Activated naive CD4-positive, alpha-beta T cell (primary cell): ENCODE measurements at places on chromosomes 5 and 9.

DNA sequence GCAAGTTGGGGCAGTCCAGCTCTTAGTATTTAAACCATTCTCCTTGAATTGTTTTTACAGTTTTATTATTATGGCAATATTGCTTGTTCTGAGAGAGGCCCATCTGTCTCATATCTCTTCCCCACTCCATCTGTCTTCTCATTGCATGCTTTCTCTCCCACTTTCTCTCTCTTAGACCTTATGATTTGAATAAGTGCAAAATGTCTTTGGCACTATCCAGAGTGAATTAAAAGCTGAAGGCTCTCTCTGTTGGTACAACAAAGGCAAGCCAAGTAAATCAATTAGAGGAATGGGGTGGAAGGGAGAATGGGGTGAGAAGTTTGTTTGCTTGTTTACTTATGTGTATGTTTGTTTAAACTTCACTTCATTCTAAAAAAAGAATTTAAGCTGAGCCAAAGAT lies 195.3 kb upstream of the RFX3 start:
- no peak for DNase-seq

DNA sequence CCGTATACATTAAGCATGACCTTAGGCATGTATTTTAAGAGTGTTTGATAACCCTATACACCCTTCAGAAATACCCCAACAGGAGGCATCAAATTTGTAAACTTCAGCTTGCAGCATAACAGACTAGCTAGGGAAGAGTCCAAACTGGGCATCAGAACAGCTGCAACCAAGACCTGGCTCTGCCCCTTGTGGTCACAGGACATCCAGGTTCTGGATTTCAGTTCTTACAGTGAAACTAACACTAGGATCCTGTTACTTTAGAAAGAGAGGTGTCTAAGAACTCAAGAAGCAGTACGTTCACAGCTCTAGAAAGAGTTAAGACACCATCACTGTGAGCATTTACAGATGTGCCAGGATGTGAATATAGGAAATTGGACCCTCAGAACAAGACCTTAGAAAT lies 229.8 kb downstream of the BNC2 start:
- no peak for DNase-seq

GRCh38 chr9:35718721-35719511 lies 13.1 kb downstream of the TLN1 start:
- no peak for DNase-seq

GRCh38 chr5:89297066-89297465 lies 414.1 kb upstream of the MEF2C start:
- no peak for DNase-seq

GRCh38 chr9:29796291-29796952 lies 2223.1 kb upstream of the C9orf72 start:
- no peak for DNase-seq
